ENCODE measurements at places on chromosomes 12 and 14.

DNA sequence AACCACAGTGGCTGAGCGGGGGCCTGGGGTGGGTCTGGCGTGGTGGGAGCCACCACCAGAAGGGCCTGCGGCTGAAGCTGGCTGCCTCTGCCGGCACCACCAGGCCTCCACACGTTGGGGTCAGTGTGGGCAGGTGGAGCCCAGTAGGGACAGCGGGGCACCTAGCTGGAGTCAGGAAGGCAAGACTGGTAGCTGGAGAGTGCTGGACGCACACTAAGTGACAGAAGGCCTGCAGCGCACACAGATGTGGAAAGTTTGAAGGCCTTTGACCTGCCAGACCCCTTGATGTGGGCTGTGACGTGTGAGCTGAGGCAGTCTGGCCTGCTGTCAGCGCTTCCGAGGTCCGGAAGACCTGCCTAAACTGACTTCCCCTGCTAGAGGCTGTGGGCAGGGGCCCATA lies 26.3 kb downstream of the RIN3 start:
- no peak for DNase-seq

DNA sequence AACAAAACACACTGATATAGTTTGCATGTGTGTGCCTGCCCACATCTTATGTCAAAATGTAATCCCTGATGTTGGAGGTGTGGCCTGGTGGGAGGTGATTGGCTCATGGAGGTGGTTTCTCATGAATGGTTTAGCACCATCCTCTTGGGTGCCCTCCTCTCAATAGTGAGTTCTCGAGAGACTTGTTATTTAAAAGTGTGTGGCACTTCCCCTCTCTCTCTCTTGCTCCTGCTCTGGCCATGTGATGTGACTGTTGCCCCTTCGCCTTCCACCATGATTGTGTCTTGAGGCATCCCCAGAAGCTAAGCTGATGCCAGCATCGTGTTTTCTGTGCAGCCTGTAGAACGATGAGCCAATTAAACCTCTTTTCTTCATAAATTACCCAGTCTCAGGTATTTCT lies 454.1 kb upstream of the DCN start:
- DNase-seq: no peak

DNA sequence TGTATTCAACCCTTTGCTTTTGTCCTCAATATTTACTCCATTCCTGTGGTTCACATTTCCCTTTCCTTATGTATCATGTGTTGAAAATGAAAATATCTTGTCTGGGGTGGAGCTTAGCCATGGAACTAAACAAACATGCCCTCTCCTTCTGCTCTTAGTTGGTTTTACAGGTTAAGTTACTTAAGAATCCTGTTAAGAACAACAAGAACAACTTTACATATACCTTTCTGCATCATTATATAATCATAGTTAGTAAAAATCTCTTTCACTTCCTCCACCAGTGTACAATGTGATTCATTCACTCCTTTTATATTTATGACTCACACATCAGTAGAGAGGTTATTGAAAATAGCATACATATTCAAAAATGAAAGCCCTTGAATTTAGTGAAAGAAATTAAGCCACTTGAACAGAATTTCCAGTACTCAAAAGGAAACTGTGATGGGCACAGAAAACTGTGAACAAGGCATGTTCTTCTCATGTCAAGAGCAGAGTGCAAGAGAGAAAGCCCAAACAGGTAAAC lies 307.7 kb downstream of the CCDC91 start:
- no peak for DNase-seq

GRCh38 chr12:29204521-29204920 lies 55.4 kb downstream of the FAR2 start:
- DNase-seq: no peak

DNA sequence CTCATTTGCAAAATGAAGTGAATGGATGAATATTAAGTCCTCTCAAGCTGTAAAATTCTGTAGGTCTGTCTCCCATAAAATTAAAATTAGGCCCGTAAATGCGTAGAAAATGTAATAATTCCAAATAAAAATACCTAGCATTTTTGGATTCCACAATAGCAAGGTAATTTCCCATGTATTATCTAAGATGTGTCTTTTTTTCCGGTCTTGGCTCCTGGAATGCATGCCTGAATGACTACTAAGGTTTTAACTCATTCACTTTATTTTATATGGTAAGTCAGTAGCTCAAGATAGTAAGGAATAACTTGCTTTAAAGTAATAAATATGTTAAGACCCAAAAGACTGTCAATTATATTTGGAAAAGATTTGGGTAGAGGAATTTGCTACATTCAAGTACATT lies 11.1 kb downstream of the TXNRD1 start:
- DNase-seq: no peak

GRCh38 chr12:64808110-64808509 lies 16.3 kb upstream of the TBC1D30 start:
- DNase-seq: no peak

GRCh38 chr12:9651265-9651729 lies 18.2 kb upstream of the CLEC2D start:
- no peak for DNase-seq

- no peak for DNase-seq
Observed at GRCh38 chr14:35281341-35281740, 10.8 kb upstream of the PSMA6 start.

- no peak for DNase-seq
Observed at GRCh38 chr12:62251609-62251958, 8.6 kb upstream of the USP15 start.

DNA sequence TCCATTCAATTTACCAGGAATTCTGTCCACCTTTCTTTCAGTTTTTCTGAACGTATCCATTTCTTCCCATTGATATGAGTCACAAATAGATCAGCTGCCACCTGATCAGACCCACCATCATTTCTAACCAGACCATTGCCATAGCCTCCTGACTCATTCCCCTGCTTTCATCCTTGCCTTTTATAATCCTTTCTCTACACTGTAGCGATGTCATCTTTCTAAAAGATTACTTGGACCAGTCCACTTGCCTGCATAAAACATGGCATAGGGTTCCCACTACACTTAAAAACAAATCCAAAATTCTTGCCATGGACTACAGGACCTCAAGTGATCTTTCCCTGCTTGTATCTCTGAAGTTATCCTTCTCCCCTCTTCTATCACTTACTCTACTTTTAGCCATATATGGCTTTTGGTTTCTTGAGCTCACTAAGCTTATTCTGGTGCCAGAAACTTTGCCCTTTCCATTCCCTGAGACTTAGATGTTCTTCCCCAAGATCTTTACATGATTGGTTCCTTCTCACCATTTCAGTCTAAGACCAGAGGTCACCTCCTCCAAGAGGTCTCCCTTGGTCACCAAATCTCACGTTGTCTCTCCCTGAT lies 149.5 kb upstream of the KRR1 start:
- no peak for DNase-seq

DNA sequence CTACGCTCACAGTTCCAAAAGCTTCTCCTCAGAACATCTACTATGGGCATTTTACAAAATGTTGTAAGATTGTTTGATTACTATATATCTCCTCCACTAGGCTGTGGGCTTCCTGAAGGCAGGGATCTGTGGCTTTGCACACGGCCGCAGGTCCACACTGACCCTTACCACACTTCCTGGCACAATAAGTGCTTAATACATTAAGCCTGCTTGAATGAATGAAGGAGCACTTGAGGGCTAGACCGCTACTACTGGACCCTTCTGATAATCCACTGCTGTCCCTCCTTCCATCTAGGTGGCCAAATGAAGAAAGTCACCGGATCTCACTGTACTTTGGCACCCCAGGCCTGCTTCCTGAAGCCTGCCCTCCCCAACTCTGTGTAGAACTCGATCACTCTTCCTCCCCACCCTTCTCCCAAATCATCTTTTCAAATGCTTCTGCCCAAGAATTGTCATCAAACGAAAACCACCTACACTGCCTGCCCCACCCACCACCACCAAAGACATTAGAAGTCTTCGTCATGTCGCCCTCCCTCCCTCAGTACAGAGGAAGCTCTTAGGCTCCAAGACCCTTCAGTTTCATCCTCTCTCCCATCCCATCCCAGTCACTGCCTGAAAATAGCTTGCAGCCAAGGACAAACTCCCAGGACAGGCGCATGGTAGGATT lies 596 bp upstream of the ZBTB39 start:
- no peak for DNase-seq

GRCh38 chr14:64542836-64543201 lies 2.3 kb downstream of the HSPA2 start:
- DNase-seq: no peak

DNA sequence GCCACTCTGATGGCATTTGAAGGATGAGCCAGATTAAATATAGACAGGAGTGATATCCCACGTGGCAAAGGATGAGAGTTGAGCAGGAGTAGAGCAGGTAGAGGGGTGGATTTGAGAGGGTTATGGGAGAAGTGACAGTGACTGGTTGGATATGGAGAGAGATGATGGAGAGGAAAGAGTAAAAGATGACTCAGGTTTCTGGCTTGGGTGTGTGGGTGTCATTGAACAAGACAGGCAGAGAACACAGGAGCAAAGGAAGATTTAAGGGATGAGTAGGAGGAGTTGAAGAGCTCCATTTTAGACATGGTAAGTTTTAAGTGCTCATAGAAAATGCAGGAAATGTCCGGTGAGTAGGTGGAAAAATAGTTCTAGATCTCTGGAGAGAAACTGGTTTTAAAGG lies 136.9 kb downstream of the EGLN3 start:
- no peak for DNase-seq

DNA sequence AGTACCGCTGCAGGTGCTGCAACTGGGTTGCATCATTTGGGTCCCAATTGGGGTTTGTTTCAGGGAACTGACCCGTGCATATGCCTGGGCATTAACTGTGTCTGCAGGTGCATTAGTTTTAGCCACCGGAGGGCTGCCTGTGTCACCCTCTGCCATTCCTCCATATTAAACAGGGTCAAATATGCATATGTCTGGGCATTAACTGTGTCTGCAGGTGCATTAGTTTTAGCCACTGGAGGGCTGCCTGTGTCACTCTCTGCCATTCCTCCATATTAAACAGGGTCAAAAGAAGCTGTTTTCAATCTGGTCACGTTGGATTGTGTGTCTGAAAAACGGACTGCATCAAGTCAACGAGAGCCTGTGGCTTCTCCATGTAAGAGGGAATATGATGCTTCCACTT lies 1317.0 kb downstream of the TMEM121 start:
- DNase-seq: no peak

All from right renal pelvis (tissue), 4 donors.